ENCODE measurements at places on chromosomes 3 and 15.

- DNase-seq, result no peak
These were observed 73.4 kb downstream of the CCK start for GRCh38 chr3:42192334-42193200.

DNA sequence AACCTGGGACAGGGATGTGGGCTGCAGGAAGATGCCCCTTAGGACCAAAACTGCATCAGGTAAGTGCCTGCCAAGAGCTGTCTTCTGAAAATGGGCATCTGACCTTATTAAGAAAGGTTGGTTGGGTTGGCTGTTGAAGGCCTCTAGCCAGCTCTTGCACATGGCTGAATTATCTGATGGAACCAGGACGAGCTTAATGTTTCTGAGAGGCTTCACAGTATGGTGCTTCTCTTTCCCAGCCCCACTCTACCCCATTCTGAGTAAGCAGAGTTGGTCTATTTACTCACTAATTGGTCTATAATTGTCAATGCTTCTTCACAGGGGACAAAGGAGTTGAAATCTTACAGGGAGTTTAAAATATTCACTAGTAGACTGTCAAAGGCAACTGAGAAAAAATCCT is 48.4 kb downstream of the DTWD1 start:
- DNase-seq, result no peak

DNA sequence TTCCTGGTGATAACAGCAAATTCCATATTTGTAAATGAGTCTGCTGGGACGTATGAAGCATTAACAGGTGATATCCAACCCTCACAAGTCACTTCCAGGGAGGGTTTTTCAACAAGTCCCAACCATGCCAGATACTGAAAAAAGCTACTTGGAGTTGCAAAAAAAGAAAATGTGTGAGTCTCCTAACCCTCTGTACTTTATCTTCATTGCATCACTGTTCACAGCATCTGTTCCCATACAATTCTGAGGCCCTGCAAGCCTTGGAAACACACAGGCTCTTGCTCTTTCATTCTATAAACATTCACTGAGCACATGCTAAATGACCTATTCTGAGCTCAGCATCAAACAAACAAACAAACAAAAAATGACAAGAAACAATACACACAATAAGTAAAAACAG is 120.8 kb downstream of the RFTN1 start:
- no peak for DNase-seq

- no peak for DNase-seq
These were observed 135.3 kb downstream of the FMN1 start for GRCh38 chr15:33059184-33059583.

DNA sequence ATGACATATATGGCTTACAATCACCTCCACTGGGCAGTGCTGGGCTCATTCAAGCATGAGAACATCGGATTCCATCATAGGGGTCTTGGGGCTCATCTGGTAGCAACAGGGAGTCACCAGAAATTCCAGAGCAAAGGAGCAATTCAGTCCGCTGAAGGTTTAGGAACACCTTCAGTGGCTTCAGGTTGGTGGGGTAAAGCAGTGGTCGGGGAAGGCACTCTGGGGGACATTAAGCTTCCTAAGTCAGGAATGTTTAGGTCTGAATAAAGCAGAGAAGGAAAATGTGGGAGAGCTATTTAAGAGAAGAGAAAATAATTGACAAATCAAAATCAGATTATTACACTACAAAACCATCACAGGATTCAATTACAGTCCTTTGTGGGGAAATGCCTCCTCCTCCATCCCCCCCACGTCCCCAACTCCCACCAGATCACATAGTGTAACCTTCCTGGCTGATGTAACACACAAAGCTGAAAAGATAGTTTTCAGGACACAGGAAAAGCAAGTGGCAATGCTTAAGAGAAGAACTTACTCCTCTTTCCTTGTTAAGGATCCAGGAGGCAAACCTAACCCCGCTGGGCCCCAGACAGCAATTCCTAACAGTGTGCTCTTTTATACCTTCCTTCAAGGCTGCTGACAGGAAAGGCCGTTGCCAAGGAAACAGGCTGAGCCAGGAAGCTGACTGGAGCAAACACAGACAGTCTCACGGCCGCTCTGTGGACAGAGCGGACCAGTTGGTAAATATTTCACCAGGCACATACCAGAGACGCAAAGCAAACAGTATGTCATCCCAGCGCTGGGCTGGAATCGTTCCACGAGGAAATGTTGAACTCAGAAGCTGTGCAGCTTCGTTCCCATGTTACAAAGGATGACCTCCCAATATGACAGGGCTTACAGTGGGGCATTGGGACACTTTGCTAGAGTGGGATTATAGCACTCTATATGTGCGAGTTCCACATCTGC is 57.5 kb upstream of the LMCD1 start:
- DNase-seq, result peak; percentile 93

DNA sequence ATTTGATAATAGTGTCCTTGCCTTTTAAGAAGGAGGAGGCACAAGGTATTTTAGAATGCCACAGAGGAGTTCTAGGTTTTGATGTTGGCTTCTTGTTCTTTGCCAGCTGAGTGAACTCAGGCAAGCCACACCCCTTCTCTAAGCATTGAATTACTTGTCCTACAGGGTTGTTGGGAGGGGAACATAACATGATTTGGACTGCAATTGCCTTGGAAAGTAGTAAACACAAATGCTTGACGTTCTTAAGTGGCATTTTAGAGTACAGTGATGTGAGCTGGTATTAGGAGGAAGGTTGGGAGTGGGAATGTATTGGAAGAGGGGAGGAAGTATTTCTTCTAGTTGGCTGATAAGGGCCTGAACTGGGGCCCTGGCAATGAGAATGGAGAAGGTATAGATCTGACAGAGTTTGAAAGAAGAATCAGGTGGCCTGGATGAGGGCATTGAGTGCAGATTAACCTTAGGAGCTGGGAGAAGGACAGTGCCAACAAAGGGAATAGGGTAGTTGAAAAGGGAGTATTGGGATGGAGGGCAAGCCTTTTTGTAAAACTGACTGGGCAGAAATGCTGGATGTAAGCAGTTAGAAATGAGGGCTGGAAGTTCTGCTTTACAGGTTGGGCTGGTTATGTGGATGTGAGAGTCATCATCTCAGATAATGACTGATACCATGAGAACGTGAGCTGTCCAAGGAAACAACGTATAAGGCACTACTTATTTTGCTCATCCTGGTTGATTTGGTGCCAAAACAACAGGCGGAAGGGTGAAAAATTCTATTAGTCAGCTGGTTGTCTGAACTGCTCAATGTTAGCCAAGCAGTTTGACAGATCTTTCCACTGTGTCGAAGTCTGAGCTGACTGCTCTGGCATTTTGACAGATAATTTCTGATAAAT is 16.7 kb downstream of the KAT2B start:
- no peak for DNase-seq

DNA sequence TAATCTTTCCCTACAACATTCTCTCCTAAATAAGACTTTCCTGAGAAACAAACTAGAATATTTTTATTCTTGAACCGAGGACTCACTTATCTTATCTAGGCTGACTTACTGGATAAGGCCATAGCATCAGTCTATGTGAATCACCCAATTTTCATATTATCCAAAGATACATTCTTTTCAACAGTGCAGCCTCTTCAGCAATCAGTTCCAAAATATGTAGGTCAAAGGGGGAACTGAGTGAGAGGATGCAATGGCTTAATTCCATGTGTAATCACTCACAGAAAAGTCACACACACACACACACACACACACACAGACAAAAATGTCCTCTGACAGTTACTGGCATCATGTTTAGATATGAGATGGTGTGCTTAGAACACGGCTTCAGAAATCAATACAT is 31.5 kb upstream of the MECOM start:
- no peak for DNase-seq

- no peak for DNase-seq
These were observed 847.7 kb downstream of the ROBO2 start for GRCh38 chr3:77887611-77888010.
